ENCODE measurements at places on chromosomes 16 and 17.
A peak's percentile ranks its signal among the peaks of the same experiment; 100 is the strongest.

GRCh38 chr17:42937712-42938596, 26.3 kb downstream of the AARSD1 start:
- peak; percentile 30 for DNase-seq

GRCh38 chr17:46043606-46044005, 44.6 kb downstream of the STH start:
- DNase-seq = no peak

DNA sequence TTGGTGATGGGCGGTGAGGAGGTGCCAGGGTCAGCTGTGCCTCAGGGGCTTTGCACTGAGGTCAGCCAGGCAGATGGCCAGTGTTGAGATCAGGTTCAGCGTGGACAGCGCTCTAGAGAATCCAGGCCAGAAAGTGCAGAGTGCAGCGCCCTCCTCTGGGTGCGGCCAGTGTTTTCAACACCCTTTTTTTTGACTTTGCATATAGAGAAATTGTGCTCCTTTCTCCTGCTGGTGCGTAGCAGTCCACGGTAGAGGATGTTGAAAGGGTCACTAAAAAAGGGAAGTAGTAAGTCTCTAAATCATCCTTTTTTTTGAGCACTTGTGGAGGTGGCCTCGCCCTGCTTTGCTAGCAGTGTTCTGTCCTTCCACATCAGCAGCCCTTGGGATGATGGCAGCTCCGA, 53.9 kb downstream of the BANP start:
- peak; percentile 27 for DNase-seq

- DNase-seq = no peak
Measured at GRCh38 chr17:70687421-70687820, 518.1 kb downstream of the KCNJ2 start.

GRCh38 chr17:80552523-80552922, 7.9 kb downstream of the RPTOR start:
- DNase-seq = no peak

GRCh38 chr16:86868786-86869185, 290.4 kb downstream of the FOXL1 start:
- no peak for DNase-seq

- no peak for DNase-seq
Measured at GRCh38 chr17:39772415-39772814, 34.7 kb downstream of the GRB7 start.

DNA sequence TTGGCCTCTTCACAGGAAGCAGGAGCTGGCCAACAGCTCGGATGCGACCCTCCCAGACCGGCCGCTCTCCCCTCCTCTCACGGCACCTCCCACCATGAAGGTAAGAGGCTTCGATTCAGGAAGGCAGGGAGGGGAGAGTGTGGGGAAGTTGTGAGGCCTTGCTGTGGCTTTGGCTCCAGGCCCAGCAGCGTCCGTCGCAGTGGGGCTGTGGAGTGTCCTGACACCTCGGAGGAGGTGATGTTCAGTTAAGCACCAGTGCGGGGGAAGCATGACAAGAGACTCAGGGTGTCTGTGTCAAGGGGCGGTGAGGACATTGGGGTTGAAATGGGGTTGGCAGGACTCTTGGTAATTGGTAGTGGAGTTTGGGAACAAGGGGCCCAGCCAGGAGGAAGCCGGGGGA, 109.0 kb downstream of the RAP1GAP2 start:
- DNase-seq = no peak

DNA sequence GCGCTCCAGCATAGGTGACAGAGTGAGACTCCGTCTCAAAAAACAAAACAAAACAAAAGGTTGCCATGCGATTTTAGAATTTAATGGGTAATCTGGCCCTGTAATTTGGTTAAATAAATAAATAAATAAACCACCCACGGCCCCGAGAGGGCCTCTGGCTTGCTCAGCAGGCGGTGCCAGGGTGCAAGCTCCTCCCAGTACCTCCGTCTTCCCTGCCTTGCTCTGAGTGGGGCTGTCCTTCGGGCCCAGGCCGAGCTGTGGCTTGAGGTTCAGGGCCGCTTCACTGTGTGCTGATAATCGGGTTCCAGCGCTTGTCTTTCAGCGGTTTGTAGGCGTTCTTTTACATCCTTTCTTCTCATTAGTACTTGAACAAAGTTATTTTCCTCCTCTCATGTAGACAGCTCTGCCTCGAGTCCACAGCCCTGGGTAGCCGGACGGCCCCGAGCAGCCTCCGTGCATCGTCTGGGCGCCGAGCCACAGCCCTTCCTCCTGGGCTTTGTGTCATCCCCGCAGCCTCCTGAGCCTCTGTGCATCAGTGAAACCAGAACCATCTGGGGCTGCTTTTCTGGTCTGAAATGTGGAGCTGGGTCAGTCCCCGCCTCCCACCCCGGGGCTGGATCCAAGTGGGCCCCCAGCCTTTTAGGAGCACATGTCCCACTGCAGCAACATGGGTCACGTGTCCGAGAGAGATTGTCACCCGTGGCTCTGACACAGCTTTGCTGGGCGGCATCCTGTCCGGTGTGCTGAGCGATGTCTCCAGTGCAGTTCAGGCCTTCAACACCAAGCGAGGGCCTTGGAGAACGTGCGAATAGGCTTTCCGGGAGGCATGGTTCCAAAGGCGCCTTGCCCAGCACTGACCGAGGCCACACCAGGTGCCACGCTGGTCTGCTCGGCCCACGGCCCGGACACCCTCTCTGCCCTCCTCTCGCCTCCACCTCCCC, 157.4 kb upstream of the CHMP6 start:
- peak; percentile 62 for DNase-seq

- DNase-seq = no peak
Measured at GRCh38 chr17:48613862-48614694, 1.0 kb downstream of the HOXB8 start.

GRCh38 chr16:84369938-84370627, 1.7 kb downstream of the ATP2C2 start:
- no peak for DNase-seq

GRCh38 chr16:83925957-83926725, 26.9 kb upstream of the OSGIN1 start:
- DNase-seq = no peak

DNA sequence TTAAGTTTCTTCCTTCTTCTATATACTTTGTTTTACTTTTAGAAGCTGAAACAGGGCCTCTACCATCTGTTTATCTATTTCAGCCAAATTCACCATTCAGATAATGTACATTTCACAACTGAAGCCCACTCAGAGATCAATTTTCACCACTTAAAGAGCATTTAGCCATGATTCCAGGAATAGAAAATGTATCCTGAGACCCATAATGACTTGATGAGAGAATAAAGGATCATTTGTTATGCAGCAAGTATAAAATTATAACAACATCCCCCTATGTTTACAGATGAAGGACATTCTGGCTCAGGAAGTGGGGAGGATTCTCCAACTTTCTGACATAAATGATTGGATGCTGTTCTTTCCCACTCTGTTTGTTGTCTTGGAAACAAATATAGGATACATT, 962.1 kb upstream of the EEF2KMT start:
- no peak for DNase-seq

- no peak for DNase-seq
Measured at GRCh38 chr16:20074099-20074991, 655 bp upstream of the GPR139 start.

DNA sequence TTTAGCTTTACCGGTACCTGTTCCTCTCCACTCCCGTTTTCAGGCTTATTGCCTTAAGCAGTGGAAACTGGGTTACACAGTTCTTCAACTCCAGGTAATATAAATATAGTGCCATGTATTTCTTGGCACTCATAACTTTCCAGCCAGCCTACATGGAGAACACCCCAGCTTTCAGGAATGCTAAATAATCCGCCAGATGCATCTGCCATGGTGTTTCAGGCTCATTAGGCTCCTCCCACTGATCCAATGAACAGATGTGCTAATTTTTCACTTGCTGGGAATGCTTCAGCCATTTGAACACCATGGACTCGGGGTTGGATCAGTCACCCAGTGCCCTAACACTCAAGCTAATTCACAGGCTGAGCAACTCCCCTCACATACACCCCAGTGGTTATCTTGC, 4.6 kb downstream of the ANKFN1 start:
- no peak for DNase-seq

- no peak for DNase-seq
Measured at GRCh38 chr17:57699751-57700219, 45.3 kb downstream of the CCDC182 start.

- DNase-seq = peak; percentile 30
Measured at GRCh38 chr17:73401911-73402310, 90.1 kb upstream of the CDC42EP4 start.

- DNase-seq = no peak
Measured at GRCh38 chr17:7190276-7190917, 11.2 kb upstream of the ASGR1 start.

DNA sequence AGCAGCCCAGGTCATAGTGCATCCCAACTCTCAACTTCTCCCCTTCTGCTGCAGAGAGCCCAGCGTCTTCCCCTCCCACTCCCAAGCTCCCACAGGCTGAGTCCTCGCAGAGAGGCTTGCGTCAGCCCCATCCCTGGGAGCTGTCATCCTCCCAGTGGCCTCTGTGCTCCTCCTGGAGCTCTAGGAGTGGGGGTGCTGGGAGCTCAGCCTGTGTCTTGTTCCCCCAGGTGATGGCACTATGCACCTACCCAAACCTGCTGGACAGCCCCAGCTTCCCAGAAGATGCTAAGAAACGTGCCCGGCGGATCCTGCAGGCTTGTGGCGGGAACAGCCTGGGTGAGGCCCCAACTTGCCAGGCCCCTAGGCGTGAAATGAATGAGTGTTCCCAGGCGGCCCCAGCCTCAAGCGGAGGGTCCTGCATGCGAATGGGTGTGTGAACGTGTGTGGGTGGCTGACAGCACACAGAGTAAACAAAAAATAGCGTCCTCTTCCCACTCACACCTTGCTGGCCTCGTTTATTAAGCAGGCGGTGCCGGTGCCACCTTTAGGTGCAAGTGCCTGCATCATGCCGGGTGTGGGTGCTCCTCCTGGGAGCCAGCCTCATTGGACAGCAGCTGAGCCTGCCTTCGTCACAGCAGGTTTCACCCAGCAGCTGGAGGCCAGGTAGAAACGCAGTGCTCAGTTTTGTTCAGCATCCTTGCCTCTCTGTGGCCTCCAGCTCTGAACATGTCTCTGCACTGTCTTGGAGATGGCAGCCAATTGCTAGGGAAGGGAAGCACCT, 16.5 kb downstream of the GPT2 start:
- no peak for DNase-seq

- DNase-seq = no peak
Measured at GRCh38 chr16:72736074-72736473, 311.9 kb downstream of the ZFHX3 start.

GRCh38 chr16:66335704-66336329, 30.7 kb upstream of the CDH5 start:
- peak; percentile 73 for DNase-seq

- DNase-seq = no peak
Measured at GRCh38 chr16:55628306-55628968, 27.4 kb upstream of the SLC6A2 start.

DNA sequence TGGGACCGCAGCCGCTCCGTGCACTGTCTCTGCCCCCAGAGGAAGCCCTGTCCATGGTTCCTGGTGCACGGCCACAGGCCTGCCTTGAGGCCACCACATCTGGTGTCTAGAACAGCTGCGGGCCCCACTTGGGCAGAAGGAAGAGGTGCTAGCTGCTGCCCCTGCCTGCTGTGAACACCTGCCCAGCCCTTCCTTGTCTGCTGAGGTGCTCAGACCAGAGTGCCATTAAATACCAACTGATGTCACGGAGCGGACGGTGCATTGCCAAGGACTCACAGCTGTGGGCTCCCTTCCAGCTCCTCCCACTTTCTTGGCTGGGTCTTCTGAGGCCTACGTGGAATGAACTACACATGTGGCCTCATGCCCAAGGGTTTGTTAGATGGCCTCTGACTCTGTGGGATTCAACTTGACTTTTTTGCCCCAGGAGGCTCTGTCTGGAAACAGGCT, 146.1 kb downstream of the RAB11FIP4 start:
- DNase-seq = no peak

GRCh38 chr16:88068476-88069396, 117.5 kb downstream of the BANP start:
- DNase-seq = no peak

- no peak for DNase-seq
Measured at GRCh38 chr16:2894231-2894630, 11.2 kb downstream of the FLYWCH2 start.

DNA sequence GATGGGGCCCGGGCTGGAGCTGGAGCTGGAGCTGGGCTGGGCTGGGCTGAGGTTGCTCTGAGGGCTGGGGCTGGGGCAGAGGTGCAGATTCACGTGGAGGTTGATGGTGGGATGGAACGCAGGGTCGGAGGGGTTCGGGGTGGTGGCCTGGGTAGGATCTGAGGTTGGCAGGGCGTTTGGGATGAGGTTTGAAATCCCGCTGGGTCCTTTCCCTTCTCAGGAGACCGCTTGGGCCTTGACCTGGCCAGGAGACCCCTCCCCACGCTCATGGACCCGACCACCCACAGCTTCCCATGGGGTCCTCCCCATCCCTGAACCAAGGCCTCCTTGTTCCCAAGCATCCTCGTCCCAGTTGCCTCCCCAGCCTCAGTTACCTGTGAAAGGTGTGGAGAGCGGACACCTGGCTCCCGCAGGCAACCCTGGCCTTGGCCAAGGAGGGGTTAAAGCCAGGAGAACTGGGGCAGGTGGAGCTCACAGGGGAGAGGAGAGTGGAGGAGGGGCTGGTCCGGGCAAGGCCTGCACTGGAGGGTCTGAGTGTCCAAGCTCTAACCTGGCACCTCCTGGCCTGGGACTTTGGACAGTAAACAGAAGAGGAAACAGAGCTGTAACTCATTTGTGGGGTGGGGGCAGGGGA, at the start of gene ASGR2:
ASGR2 (minus strand) TSS at position 582 of the 634 bp plus-strand sequence. CDS start 582 bp downstream, outside the sequence.
- no peak for DNase-seq

DNA sequence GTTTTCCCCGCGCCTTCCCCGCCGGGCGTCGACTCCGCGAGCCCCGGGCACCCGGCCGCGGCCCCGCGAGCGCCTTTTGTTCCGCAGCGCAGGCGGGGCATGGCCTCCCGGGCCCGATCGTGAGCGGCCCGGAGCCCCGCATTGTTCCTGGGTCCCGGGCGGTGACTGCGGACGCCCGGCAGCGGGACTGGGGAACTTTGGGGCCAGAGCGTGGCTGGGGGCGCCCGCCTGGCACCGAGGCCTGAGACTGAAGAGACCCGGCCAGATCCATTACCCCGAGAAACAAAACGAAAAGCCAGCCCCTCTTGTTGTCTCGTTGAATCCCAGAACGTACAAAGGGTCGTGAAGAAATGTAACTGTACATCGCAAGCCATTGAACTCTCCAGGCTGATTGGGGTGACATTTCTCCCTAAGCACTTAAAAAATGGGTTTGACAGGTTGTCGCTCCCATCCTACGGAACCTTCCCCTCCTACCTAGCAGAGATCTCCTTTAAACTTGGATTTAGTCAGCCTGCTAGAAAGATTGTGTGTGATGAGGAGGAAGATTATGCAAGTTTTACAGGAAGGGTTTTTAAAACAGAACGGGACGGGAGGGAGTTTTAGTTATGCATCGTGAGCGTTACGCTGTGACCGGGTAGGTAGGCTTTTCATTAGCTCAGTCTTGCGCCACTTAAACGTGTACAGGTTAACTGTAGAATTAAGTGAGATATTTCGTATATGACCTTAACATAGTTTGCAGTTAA, 825 bp downstream of the METTL9 start:
- no peak for DNase-seq

DNA sequence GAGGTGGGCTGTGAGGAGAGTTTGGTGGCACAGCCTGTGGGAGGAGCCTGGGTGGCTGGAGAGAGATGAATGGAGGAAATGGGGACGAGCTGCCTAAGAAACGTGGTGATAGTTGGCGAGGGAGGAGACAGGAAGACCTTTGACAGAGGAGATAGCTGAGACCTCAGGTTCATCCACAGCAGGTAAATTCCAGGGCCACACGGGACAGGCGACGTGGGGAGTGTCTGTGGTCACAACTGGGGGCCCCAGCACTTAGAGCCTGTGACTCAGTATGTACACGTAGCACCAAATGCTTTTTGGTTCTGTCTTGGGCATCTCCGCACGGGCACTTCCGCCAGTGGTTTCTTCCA, 7.7 kb downstream of the MINK1 start:
- no peak for DNase-seq

GRCh38 chr17:2179615-2180295, 123.8 kb downstream of the SMG6 start:
- peak; percentile 58 for DNase-seq
